ENCODE measurements at places on chromosomes 5 and 9.

DNA sequence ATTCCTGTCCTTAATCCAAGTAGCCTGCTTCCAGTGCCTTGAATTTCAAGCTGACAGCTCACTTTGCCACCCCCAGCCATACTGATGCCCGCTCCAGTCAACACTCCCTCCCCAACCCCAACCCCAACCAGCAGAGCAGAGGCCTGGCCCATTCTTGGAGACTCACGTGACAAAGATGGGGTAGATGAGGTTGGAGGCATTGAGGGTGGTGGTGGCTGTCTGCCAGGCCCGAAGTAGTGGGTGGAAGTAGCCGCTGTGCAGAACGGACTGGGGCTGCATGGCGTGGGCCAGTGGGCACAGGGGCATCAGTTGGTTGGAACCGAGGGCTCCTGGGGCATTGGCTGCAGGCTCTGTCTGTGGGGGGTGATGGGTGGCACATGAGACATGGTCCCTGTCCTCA lies 7.8 kb downstream of the ALAD start:
- no peak for DNase-seq

DNA sequence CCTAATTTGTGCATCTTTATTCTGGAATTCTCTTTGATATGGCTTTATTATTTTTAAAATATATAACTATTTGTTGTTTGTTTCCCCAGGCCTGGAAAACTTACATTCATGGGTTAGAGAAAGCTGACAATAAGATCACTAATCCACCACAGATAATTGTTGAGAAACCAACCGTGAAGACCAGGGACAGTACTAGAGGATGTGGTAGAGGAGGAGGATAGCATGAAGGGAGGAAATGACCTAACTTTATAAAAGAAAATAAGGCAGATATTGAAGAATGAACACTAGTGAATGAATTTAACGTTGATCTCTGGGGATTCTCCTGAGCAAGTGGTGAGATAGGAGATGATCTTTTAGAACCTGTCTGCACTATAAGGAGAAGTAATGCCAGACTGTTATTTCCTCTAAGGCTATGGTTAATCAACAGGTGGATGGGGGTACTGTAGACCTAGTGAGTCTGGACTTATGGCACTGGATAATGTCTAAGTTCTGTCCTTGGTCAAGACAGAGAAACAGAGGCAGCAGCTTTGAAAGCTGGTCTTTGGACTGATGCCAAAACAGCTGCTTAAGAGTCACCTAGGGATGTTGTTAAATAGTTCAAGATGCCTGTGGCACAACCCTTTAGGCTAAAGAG lies 52.4 kb downstream of the NREP start:
- DNase-seq: no peak

DNA sequence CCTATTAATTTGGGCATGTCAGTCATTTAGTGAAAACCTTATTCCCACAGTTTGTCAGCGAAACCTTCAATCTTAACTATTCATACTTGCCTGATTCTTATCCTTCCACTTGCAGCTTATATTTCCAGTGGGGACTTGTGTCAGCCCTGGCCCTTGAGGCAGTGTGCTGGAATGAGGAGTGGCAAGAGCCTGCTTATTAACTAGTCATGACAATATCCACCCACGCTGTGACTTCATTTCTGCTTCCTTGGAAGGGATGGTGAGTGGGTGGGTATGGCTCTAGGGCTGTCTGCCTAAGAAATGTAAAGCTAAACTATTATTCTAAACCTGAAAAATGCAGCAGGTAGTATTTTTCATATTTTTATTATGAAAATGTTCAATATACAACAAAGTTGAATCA lies 34.0 kb upstream of the LURAP1L start:
- no peak for DNase-seq

GRCh38 chr5:179345433-179346321 lies at the start of gene ADAMTS2:
Gene ADAMTS2, minus strand, starts transcription at chr5:179345461. Its CDS starts 133 bp downstream, at chr5:179345328.
- DNase-seq: peak; percentile 54

- no peak for DNase-seq
Measured at GRCh38 chr5:177064500-177065277, 22.0 kb upstream of the FGFR4 start.

GRCh38 chr5:151772846-151773561 lies 1.2 kb downstream of the G3BP1 start:
- no peak for DNase-seq

DNA sequence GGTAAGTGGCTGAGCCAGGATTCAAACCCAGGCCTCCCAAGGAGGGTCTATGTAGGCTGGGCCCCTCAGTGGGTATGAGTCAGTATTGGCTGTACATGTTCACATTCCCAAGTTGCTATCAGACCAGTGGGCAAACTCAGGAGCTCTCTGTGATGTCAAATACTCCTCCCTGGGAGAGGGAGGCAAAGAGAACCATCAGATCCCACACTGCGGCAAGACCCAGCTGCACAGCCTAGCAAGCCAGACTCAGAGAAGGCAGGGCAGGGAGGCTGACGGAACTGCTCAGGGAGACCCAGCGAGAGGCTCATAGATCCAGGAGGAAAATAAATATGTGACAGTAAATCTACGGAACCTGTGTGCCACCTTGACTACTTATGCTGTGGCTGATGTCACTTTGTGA lies 42.6 kb upstream of the SAP30L start:
- no peak for DNase-seq

- DNase-seq: no peak
Measured at GRCh38 chr5:73783828-73784227, 157.8 kb downstream of the ARHGEF28 start.

DNA sequence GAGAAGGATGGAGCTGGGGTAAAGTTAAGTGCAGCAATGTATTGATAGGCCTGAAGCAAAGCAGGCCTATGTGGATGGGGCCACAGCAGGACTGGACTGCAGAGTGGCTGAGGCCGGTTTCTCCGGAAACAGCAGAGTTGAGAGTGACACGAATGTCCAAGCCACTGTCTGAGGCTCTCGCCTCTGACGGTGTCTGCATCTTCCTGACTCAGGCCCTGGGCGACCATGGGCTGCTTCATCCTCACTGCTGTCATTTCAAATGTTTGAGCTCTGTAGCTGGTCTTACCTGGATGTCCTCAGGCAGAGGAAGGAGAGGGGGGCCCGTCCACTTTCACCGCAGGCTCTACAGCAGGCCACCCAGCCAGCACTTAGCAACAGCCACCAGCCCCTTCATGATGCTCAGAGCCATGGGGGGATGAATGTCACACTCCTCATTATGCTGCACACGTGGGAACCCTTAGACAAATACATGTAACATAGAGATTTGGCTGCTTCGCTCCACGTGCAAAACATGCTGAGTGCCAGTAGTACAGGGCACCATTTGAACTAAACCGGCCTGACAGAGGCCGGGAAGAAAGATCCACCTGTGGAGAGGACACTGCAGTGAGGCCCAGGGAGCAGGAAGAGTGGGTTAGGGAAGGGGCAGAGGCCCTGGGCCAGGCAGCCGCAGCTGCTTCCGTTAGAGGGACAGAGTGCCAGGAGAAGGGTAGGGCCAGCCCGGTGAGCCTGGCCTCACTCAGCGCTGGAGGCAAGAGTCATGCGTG lies 31.7 kb upstream of the NXNL2 start:
- DNase-seq: no peak

DNA sequence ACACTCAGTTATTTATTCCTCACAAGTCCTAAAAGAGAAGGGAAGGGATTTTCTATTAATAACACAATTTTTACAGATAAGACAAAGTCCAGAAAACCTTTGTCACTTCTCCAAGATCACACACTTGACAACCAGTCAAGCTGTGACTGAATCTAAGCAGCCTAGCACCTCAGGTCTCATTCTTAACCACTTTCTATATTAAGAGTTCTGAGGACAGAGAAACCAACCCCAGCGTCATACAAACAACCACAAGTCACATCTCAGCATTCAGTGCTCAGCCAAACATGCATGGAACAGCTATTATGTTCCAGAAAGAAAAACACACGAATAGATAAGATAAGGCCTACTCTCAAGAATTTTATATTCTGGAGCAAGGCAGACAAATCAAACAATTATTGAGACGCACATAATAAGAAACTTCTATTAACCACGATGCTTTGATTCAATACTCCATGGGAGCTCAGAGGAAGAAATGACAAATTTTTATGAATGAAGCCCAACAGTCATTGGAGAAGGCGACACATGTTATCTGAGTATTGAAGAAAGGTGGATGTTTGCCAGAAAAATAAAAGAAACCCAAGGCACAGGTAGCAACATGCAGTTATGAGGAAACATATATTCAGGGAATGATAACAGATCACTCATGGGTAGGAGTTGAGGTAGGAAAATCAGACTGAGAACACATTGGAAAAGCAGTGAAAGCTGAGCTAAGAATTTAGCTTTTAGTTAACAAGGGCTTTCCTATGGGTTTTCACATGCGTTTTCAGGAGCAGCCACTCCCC lies 113.1 kb downstream of the HTR4 start:
- no peak for DNase-seq

DNA sequence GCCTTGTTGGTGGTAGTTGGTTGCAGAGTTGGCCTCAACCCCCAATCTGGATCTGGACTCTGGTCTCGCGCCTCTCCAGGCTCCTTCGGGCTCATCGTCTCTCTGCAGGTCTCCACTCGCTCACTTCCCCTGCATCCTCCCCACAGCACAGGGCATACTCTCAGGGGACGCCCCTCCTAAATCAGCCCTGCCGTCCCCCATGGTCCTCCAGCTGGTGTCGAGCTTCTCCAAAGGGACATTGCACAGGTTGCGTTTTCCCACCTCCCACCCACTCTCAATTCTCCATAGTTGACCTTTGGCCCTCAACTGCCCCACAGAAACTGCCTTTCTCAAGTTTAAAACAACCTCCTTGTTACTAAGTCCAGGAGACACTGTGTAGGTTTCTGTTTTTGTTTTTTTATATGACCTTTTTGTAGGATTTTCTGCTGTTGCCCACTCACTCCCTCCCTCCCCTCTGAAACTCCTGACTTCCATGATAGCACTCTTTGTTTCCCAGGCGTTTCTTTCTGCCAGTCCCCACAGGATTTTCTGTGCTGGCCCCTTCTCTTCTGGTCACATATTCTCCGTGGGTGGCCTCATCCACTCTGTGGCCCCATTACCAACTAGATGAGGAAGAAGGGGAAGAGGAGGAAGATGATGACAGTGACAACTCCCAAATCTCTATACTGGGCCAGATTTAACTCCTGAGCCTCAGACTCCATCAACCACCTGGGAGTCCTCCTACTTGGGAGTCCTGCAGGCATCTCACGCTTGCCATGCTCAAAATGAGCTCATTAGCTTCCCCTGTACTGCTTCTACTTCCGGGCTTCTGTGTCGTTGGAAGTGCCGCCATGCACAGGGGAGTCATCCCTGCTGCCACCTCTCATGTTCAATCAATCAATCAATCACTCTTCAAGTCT lies 50.3 kb downstream of the ALG2 start:
- no peak for DNase-seq

GRCh38 chr5:144315994-144316634 lies 145.4 kb downstream of the KCTD16 start:
- no peak for DNase-seq

GRCh38 chr5:90909101-90909503 lies 350.5 kb downstream of the ADGRV1 start:
- no peak for DNase-seq

- DNase-seq: no peak
Measured at GRCh38 chr5:32004404-32004803, 169.7 kb downstream of the GOLPH3 start.

- DNase-seq: no peak
Measured at GRCh38 chr5:11153670-11154382, 392.8 kb upstream of the DAP start.

DNA sequence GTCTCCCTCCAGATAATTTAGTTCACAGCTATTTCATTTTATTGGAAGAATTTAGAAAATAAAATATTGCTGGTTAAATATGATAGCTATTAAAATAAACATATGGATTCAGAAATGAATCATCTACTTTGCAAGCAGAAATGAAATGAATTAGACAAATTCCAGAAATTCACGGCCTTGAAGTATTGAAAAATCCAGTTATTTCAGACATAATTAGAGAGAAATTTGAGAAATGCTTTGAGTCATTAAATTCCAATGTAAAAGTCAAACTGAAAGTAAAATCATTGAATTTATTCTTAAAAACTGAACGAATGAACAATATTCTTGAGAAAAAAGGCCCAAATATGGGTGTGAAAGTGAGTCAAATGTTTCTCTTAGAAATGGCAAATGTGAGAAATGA lies 632.6 kb upstream of the EDIL3 start:
- DNase-seq: no peak
